ENCODE measurements at places on chromosomes 5 and 9.

- DNase-seq, result no peak
Observed at GRCh38 chr5:119275146-119275545, 80.7 kb upstream of the TNFAIP8 start.

DNA sequence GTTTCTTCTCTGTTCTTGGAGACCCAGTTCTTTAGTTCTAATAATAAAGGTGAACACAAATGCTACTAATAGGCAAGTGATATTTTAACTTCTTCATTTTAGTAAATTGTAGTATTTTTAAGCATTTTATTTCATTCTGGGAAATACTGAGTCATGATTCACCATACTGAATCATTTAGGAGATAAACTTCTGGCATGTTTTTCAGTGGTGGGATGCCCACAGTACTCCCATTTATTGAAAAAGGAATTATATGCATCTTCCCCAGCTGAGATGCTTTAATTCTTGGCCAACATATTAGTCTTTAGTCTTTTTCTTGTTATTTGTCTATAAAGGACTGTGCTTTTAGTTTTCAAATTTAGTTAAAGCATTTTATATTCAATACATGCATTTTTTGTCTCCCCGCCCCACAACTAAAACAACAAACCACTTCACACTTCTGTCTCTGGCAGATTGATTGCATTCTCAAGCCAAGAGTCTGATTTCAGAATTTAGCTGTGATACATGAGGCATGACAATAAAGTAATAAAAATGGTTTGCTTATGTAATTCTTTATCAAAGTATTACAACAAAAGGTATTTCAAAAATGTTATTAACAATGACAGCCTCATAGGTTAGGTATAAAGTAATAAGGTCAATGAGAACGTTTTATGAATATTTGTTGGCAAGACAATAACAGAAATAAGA lies 125.2 kb upstream of the CDH18 start:
- no peak for DNase-seq

- peak; percentile 53 for DNase-seq
Observed at GRCh38 chr9:91948101-91948596, 1.9 kb downstream of the ROR2 start.

- no peak for DNase-seq
Observed at GRCh38 chr9:107281922-107282667, 984 bp upstream of the RAD23B start.
